Thymus (tissue), 14 donors: ENCODE measurements at places on chromosomes 11 and 22.

- H3K36me3 ChIP-seq: no peaks in the 10 kb centered on the region
- peak overlapping the region; percentile 73 for H3K4me3 ChIP-seq
- H3K4me1 ChIP-seq: peaks cover 4% of the 10 kb centered on the region
- H3K27ac ChIP-seq: peak overlapping the region; percentile 95
Observed at GRCh38 chr11:73787051-73787642, 527 bp upstream of the MRPL48 start.

DNA sequence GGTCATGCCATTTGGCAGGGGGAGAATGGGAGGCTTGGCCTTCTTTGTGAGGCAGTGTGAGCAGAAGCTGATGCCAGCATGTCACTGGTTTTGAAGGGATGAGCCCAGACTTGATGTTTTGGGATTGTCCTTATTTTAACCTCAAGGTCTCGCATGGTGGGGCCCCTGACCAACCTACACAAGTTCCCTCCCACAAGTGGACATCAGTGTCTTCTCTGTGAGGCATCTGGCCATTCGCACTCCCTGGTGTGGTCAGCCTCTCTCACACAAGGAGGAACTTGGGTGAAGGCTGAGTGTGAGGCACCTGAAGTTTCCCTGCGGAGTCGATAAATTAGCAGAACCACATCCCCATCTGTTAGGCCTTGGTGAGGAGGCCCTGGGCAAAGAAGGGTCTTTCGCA is 59.8 kb downstream of the TIMP3 start:
- peaks cover 6% of the 10 kb centered on the region for H3K4me1 ChIP-seq
- no peak for DNase-seq
- H3K27ac ChIP-seq: no peak overlapping the region
- no peaks in the 10 kb centered on the region for H3K36me3 ChIP-seq
- H3K27me3 ChIP-seq: no peaks in the 10 kb centered on the region

GRCh38 chr22:38126928-38127668 is 16.6 kb upstream of the BAIAP2L2 start:
- H3K4me3 ChIP-seq: no peak overlapping the region
- no peak overlapping the region for H3K27ac ChIP-seq
- peaks cover 53% of the 10 kb centered on the region for H3K36me3 ChIP-seq
- H3K27me3 ChIP-seq: no peaks in the 10 kb centered on the region
- no peaks in the 10 kb centered on the region for H3K4me1 ChIP-seq

DNA sequence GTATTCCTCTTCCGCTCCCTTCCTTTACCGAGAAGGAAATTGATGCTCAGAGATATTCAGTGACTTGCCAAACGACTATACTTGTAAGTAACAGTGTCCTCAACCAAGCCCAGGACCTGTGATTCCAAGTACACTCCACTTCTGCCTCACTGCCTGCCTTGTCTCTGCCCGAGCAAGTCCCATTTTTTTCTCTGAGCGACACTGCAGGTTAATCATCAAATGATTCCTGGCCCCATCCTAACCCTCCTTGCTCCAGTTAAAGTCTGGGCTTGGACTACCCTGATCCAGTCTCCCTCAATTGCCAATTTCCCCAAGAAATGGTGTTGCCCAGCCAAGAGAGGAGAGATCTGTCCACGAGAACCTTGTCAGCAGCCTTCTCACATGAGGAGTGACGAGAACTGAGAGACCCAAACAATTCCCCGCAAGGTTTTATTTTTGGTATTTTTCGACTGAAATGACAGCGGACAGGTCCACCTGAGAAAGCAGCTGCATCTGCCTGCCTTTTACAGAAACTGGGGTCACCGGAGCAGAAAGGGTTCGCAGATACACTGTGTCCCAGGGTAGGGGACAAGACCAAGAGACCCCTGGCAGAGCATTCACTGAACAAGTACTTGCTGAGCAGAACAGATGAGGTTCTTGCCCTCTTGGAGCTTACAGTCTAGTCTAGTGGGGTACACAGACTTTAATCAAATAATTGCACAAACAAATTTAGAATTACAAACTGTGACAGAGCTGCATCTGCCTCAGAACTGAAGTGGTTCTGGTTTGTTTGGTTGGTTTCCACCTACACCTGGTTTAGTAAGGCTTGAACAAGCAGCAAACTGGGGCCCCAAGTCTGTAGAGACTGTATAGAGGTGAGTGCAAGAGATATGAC is 11.4 kb downstream of the POU2AF1 start:
- no peak overlapping the region for H3K4me3 ChIP-seq
- no peak for DNase-seq
- no peaks in the 10 kb centered on the region for H3K4me1 ChIP-seq
- H3K27ac ChIP-seq: no peak overlapping the region

- peaks cover 17% of the 10 kb centered on the region for H3K4me1 ChIP-seq
- H3K4me3 ChIP-seq: no peak overlapping the region
- H3K36me3 ChIP-seq: peaks cover 11% of the 10 kb centered on the region
- no peaks in the 10 kb centered on the region for H3K27me3 ChIP-seq
Observed at GRCh38 chr22:45212992-45213751, 27.5 kb downstream of the KIAA0930 start.

- H3K27me3 ChIP-seq: no peaks in the 10 kb centered on the region
- DNase-seq: no peak
- peaks cover 7% of the 10 kb centered on the region for H3K36me3 ChIP-seq
- H3K27ac ChIP-seq: peak overlapping the region; percentile 95
- H3K4me3 ChIP-seq: peak overlapping the region; percentile 83
Observed at GRCh38 chr11:65425971-65426838, 3.6 kb downstream of the NEAT1 start.
